ENCODE measurements at places on chromosomes 1 and 21.

GRCh38 chr1:208108646-208109330 is 135.4 kb downstream of the PLXNA2 start:
- DNase-seq: no peak

DNA sequence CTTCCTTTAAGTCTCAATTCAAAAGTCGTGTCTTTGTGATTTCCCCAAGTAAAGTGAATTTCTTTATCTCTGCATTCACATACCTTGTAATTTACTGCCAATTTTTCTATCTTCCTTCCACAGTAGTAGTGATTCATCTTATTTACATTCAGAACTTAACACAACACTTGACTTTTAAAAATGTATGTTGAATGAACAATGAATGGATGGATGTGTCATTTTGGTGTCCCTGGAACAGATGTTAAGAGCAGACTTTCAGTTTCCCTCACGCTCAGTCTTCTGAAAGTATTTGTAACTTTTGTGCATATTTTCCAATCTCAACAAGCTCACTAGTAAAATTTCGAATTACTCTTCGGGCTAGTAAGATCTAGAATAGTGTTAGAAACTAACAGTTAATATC is 352.0 kb downstream of the HHIPL2 start:
- DNase-seq: no peak

DNA sequence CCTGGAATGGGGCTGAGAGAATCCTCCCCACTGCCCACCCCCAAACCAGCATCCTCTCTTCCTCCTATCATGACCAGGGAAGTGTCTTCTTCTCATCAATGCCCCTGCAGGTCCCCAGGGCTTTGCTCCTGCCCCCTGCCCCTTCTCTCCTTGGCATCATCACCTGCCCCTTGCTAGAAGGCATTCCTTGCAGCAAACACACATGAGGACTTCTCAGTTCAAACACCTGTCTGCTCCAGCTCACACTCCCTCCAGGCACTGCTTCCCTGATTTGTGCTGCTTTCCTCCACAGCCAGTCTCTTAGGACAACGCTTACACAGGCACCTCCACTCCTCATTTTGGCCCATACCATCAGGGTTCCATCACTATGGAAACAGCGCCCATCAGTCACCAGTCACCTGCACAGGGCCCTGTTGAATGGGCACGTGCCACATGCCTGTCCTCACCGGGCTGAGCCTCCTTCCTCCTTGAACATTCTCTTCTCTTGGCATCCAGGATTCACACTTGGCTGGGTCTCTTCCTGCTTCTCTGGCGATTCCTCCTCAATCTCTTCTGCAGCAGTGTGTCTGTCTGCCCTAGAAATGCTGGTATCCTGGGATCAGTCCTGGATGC is 81.9 kb upstream of the EDN2 start:
- no peak for DNase-seq

- peak; percentile 35 for DNase-seq
These were observed 188.4 kb upstream of the DMRTA2 start for GRCh38 chr1:50611675-50612074.

GRCh38 chr1:93447481-93448291 is at the start of gene FNBP1L:
TSS of gene FNBP1L (plus strand) at chr1:93448118. CDS start at chr1:93448282, 164 bp downstream.
- DNase-seq: peak; percentile 41
